ENCODE measurements at places on chromosomes 11 and 22.

- DNase-seq = no peak
Measured at GRCh38 chr11:90218606-90219005, 4.2 kb downstream of the CHORDC1 start.

GRCh38 chr11:12600829-12601228 is 73.4 kb upstream of the TEAD1 start:
- no peak for DNase-seq

- no peak for DNase-seq
Measured at GRCh38 chr11:63210111-63210510, 33.3 kb downstream of the SLC22A25 start.

DNA sequence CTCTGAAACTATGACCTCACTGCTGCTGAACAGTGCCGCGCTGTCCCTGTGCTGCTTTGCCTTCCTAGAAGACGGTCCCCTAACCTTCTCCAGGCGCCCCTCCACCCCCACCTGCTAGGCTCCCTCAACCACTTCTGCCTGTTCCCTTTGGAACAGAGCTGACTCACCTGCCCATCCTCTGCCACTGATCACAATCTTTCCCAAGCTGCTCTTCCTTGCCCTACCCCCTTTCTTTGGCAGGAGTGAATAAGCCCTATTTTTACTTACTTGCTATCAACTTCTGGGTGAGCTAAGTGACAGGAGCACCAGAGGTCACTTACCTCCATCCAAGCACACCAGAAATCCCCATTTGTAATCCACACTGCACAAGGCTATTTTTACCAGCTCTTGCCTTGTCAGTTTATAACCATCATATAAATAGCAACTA is 116.0 kb upstream of the BID start:
- DNase-seq = no peak

DNA sequence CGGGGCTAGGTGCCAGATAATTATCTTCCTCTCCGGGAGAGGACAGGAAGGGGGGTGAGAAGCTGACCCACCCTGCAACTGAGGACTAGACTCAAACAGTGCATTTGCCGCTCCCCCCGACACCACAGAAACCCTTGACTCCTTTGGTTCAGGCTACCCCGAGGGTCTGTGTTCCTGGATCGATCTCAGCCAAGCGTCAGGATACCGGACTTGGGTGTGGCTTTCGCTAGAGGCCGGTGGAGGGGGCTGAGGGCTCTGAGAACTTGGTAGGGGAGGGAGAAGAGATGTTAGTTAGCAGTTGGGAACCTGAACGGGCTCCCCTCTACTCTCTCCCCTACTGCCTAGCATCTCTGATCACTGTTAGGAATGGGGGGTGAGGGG is 840 bp downstream of the SEZ6L start:
- DNase-seq = no peak

- no peak for DNase-seq
Measured at GRCh38 chr22:20397498-20397897, 3.5 kb downstream of the ZNF74 start.

- DNase-seq = no peak
Measured at GRCh38 chr11:18958221-18958910, 19.2 kb upstream of the MRGPRX1 start.

GRCh38 chr11:111840143-111840542 is 31.2 kb downstream of the ALG9 start:
- no peak for DNase-seq

DNA sequence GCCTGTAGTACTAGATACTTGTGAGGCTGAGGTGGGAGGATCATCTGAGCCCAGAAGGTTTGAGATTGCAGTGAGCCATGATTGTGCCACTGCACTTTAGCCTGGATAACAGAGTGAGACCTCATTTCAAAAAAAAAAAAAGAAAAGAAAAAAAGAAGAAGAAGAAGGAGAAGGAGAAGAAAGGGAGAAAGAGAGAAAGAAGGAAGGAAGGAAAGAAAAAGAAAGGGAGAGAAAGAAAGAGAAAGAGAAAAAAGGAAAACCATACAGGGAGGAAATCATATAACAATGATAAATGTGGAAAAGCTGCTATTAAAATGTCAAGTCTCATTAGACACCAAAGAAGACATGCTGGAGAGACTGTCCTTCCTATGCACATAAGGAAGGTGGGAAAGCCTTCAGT is 5.7 kb upstream of the PRDM10 start:
- no peak for DNase-seq

GRCh38 chr22:31233001-31233400 is 20.9 kb downstream of the LIMK2 start:
- DNase-seq = no peak

GRCh38 chr22:49267996-49268395 is 559.7 kb downstream of the BRD1 start:
- DNase-seq = no peak

DNA sequence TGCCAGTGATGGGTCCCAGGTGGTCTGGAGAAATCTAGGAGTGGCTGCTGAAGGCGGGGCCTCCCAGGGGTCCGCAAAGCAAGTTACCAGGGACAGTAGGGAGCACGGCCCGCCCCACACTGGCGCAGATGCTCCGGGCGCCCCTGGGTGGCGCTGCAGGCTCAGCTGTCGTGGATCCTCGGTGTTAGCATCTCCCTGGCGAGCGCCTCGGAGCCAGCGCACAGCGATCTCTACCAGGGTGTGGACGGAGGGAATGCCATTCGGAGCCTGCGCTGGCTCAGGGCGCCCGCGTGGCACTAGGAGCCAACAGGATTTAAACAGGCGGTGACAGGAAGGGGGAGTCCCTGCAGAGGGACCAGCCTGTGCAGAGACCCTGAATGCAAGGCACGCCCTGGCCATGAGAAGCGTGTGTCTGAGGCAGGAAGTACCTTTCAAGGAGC is 20.2 kb downstream of the FADS3 start:
- DNase-seq = peak; percentile 80

GRCh38 chr11:85709941-85710702 is 24.1 kb upstream of the CCDC89 start:
- no peak for DNase-seq

GRCh38 chr22:31935961-31936635 is 8.2 kb upstream of the YWHAH start:
- no peak for DNase-seq

GRCh38 chr11:93532281-93532789 is 10.9 kb downstream of the SMCO4 start:
- DNase-seq = no peak

DNA sequence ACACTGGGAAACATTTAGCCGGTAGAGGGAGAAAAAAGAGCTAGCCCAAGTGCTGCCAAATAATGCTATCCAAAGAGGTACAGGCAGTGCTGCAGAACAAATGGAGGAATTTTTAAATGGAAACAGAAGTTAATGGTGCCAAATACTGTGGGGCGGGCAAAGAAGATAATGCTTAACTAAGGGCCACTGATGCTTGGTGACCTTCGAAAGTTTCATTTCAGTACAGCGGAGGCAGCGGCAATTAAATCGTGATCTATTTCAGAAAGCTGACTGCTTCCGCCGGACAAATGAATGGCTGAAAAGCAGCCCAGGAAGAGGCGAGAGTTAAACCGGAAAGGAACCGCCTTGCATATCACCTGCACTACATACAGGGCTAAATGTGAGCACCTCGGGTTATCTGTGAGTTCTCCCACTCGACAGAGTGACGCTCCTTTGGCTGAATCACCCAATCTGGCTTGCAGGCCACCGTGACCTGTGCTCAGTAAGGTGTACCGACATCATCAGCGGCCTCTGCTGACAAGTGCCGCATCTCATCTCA is 42.1 kb downstream of the CADM1 start:
- no peak for DNase-seq

GRCh38 chr11:78612721-78613377 is 38.2 kb upstream of the NARS2 start:
- DNase-seq = no peak

- peak; percentile 63 for DNase-seq
Measured at GRCh38 chr11:125425601-125426000, 70.5 kb downstream of the FEZ1 start.

DNA sequence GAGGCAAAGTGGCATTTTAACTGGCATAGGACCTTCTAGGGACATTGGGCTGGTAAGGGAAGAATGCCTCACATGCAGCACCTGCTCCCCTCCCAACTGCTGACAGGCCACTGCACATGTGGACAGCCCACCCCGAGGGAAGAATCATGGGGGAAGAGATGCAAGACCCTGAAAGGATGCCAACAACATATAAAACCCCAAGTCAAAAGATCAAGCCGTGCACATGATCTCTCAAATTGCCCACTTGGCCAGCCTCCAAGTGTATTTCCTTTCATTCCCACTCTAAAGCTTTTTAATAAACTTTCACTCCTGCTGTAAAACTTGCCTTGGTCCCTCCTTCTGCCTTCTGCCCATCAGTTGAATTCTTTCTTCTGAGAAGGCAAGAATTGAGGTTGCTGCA is 947.8 kb upstream of the CCDC90B start:
- no peak for DNase-seq

GRCh38 chr11:92211576-92212167 is 12.9 kb upstream of the FAT3 start:
- DNase-seq = peak; percentile 14

DNA sequence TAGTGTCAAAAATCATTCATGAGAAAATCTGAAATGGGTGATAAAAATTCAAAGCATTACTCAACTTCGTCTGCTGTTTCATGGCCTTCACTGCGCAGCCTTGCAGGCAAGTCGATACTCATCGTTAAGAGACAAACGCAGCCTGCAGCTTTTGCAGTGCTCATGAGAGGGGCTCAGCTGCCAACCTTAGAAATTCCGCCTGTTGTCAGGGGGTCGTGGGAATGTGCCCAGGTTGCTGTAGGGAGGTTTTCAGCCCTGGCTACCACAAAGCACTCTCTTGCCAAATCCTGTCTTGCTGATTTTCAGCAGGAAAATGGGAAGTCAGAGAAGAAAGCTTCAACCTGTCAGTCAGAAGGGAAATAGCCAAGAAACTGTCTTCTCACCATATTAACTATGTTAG is 25.4 kb upstream of the GRAMD1B start:
- DNase-seq = no peak

GRCh38 chr11:17389211-17389956 is 925 bp upstream of the KCNJ11 start:
- DNase-seq = peak; percentile 33

DNA sequence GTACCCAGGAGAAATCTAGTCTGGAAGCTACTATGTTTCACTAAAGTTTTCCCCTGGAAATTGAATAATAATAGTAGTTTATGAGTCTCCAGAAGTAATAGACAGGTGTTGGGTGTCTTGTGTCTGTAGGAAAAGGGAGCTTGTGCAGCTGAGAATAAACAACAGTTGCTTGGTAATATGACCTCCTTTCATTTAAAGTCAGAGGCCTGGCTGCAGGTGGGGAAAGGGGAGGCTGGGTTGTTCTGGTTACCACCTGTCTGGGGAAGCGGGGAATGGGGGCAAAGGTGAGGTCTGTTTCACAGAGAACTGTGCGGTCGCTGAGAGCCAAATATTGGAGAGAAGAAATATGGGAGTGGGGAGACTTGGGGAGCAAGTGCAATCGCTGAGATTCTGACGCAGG is 3.3 kb upstream of the GRAMD1B start:
- DNase-seq = no peak

DNA sequence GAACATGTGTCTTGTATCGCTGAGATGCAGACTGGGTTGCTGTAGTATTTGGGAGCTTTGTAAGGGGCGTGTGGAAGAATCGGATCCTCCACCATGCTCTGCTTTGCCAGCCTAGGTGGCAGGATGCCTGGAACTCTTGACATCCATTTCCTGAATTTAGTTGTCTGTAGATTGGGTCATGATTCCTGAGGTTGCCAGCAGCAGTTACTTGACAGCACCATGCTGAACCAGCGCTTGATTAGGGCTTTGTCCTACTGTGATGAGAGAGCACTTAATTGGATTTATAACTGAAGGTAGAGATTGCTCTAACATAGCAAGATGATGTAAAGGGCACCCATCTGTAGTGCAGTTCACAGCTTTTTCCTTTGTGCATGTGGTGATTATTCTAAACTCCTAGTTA is 75.6 kb upstream of the HORMAD2 start:
- DNase-seq = no peak

DNA sequence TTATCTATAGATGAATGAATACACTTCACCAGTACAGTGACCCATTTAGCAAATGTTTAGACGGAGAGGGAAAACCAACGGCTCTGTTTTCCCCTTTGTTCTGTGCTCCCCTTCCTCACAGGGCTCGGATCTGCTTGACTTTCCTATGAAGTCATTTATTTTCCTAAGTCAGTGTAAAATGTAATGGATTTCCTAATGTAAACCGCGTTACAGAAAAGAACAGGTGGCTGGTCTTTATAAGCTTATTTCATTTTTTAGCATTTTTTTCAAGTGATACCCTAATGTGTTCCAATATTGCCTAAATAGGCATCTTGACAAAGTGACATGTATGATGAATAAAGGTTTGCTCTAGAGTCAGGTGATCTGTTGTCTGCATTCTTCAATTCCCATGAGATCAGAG is 207.5 kb downstream of the PGR start:
- no peak for DNase-seq

DNA sequence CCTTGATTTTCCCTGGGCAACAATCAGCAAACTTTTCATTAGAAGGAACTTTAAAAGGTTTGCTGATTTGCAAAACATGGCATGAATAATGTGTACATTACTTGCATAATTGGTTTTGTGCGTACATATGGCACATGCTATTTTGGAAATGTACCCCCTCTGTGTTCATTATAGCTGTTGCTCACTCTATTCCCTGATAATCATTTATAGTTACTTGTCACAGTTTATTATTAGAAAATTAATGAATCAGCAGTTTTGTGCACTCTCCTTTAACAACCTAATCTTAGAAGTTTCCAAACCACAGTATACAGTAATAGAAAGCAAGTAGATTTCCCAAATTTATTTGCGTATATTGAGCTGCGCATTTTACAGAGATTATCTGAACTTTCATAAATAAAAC is 389.9 kb downstream of the CNTN5 start:
- DNase-seq = no peak
